ENCODE measurements at places on chromosomes 13 and 19.

DNA sequence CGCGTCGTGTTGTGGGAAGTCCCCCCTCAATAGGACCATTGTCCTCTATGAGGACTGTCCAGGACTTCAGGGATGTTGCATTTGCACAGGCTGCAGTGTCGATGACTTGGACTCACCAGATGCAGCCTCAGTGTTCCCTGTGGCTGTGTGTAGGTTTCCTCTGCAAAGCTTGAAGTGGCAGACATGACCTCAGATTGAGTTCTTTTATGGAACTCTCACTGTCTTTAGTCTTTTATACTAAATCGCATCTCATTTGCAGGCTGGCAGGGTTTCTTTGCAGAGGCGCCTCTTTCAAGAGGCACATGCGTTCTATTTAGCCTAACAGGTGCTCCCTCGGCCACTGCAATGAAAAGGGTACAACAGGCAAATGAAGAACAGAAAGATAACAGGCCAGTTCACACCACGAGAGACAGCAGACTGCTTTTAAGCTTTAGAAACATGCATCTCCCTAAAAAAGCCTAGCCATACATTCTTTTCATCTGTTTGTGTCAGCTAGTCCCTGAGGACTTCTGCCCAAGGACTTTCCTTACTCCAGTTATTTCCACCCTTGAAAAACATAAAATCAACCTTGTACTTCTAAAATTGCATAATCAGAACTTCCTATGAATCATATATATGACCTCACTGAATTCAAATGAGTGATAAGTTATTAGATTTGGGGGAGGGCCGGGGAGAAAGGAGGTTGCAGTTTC lies 118.4 kb downstream of the RAB20 start:
- DNase-seq: no peak

- DNase-seq: no peak
Measured at GRCh38 chr13:26919311-26919710, 158.7 kb upstream of the GPR12 start.

DNA sequence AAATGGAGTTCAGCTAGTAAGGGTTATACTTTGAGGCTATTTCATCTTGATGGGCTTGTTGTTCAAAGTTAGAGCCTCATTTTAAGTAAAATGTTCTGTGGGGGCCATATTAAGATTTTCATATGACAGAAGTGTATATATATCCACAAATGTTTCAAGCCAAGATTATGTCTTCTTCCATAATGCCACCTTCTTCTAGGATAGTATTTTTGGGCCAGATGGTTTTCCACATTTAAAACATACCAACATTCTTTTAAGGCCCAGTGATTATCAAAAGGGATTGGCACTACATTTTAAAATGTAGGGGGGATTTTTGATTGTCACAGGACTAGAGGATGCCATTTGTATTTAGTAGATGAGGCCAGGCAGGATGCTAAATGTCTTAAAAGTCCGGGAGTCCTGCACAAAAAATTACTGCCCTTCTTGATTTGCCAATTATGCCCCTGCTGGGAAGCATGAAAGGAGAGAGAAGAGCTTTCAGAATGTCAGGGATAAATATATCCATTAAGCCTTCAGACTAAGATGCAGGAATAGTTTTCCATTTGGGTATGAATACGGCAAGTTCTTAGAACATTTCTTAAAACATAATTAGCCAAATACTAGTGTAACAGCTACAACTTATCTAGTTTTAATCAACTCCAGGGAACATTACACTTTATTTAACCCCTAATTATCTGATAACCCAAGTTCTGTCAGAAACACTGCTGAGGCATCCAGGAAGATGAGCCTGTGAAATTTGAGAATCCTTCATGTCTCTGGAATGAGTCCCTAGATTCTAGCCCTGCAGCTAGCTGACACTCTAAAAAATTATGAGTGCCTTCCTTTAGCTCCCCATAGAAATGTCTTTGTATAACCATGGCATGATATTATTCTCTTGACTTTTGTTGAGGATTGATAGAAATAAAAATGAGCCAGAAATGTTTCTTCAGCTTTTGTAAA lies 34.0 kb downstream of the ITM2B start:
- DNase-seq: no peak

DNA sequence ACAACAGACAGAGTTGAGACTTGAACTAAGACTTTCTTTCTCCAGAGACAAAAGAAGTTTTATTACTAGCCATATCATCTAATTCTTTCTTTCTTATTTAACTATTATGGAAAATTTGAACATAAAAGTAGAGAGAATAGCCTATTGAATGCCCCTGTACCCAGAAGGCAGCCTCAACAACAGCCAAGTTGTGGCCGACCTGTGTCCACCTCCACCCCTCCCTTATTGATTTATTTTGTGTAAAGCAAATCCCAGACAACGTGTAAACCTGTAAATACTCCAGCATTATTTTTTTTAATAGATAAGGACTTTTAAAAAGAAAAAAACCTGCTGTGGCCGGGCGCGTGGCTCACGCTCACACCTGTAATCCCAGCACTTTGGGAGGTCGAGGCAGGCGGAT lies 26.1 kb upstream of the FXYD3 start:
- no peak for DNase-seq

GRCh38 chr19:46963093-46963734 lies 56.4 kb upstream of the NPAS1 start:
- DNase-seq: no peak

GRCh38 chr13:28628241-28628640 lies 30.7 kb upstream of the POMP start:
- DNase-seq: no peak

DNA sequence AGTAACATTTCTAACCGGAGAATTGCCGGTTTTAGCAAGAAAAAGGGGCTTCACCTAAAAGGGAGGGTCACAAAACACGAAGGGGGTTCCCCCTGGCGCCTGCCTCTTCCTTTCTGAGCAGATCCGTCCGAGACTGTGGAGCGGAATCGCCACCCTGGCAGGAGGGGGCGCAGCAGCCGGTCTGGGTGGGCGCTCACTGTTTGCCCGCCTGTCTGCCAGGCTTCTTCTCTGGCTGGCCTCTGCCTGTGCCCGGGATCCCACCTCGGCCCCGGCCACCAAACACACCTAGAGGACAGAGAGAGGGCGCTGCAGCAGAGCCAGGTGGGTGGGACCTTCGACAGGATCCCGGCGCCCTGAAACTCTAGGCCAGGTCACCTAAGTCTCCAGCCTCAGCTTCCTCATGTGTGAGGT lies 15.6 kb downstream of the LSM4 start:
- DNase-seq: no peak
